NCI-H510A (cell line): ENCODE measurements at places on chromosomes 16 and 17.

- no peak for DNase-seq
Measured at GRCh38 chr17:11780621-11781020, 182.4 kb downstream of the DNAH9 start.

DNA sequence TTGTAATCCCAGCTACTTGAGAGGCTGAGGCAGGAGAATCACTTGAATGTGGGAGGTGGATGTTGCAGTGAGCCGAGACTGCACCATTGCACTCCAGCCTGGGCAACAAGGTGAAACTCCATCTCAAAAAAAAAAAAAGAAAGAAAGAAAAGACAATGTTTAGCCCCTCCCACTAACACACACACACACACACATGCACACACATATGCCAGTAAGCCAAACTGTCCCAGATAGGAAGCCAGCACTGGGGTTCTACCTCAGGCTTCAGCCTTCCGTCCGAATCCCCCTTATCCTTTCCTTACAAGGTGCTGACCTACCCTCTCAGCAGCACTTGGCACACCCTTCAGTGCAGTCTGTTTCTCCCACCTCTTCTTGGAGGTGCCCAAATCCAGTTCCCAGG is 8.7 kb upstream of the KCNH6 start:
- DNase-seq, result no peak

GRCh38 chr16:27314986-27315332 is 1.2 kb downstream of the IL4R start:
- no peak for DNase-seq

DNA sequence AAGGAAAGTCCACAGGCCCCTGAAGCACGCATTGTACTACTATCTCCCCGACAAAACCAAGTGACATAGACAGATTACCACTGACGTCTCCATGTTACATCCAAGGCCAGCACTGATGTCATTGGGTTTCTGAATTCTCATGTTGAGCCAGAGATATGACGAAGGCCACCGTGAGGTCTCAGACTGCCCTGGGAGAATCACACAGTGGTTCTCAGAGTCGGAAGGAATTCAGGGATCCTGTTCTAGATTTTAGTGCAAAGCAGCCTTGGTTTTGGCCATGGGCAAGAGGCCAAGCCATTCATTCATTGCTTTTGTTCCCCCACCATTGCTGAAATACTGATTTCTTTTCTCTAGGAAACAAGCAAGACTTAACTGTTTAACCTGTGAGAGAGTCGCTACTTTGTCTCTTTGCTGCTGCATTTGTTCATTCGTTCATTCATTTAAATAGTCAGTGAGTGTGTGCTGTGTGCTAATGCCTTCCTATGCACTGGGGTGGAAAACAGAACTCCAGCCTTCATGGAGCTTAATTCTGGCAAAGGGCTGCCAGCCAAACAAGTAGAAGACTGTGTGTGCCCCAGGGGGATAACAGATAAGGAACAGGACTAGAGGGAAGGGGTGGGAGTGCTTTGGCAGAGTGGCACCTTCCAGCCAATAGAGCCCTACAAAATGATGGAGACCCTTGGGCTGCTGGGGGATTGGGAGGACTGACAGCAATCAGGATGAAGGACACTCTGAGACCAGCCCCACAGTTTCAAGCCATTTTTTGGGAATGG is 222.3 kb downstream of the MSI2 start:
- DNase-seq, result no peak

DNA sequence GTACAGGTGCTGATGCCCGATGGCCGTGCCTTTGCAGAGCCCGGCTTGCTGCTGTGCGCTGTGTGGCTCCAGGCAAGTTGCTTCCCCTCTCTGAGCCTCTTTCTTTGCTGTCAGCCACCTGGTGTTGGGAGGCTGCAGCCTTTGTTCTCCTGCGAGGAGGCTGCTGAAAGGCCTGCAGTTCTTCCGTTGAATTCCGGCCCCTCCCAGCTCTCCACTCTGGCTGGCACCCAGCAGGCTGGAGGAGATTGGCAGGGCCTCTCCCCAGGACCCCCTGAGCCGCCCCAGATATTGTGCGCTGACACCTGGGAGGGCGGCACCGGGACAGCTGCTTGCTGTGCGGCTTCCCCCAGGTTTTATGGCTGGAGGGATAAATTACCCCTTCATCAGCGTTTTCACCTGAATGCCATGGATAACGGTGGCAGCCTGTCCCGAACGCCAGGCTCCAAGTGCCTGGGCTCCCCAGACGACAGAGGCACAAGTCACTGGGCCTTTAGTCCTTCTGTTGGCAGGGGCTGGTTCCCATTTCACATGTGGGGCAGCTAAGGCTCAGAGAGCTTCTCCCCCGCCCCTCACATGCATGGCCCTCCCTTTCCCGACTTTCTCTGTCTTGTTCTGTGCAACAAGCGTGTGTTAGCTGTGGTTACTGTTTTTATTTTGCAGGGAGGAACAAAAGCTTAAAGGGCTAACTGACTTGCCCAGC is 35.1 kb upstream of the GSE1 start:
- no peak for DNase-seq

DNA sequence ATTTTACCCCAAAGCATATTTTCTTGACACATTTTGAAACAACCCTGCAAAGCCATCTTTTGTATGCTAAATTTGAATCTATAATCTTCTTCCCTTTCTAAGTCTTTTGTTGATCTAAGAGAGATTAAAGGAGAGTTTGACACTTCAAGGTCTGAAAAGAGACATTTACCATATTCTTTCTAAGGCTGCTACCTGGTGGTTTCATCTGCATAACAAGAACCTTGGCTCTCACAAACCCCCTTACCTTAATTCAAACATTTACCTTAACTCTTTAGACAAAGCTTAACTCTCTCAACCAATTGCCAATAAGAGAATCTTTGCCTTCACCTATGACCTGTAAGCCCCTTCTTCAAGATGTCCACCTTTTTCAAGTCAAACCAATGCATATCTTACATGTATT is 1143.6 kb downstream of the CDH11 start:
- no peak for DNase-seq

DNA sequence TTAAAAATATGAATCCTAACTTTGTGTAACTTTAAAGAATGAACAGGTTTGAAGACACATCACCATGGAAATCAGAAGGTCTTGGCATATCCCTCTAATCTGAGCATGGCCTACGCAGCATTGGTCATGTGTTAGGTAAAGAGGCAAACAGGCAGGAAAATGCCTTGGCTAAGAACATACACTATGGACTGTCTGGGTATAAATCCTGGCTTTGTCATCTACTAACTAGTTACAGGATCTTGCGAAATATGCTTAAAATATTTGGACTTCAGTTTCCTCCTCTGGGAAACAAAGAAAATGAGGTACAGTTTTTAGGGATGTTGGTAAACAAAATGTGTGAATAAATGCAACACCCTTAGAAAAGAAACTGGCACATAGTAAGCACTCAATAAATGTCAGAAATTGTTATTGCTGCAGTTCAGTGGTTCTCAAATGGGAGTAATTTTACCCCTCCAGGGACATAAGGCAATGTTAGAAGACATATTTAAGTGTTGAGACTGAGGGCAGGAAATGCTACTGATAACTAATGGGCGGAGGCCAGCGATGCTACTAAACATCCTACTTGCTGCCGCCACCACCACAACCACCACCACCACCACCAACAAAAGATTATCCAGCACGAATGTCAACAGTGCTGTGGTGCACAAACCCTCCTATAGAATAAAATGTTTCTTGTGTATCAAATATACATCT is 770.8 kb upstream of the SOX9 start:
- DNase-seq, result no peak

DNA sequence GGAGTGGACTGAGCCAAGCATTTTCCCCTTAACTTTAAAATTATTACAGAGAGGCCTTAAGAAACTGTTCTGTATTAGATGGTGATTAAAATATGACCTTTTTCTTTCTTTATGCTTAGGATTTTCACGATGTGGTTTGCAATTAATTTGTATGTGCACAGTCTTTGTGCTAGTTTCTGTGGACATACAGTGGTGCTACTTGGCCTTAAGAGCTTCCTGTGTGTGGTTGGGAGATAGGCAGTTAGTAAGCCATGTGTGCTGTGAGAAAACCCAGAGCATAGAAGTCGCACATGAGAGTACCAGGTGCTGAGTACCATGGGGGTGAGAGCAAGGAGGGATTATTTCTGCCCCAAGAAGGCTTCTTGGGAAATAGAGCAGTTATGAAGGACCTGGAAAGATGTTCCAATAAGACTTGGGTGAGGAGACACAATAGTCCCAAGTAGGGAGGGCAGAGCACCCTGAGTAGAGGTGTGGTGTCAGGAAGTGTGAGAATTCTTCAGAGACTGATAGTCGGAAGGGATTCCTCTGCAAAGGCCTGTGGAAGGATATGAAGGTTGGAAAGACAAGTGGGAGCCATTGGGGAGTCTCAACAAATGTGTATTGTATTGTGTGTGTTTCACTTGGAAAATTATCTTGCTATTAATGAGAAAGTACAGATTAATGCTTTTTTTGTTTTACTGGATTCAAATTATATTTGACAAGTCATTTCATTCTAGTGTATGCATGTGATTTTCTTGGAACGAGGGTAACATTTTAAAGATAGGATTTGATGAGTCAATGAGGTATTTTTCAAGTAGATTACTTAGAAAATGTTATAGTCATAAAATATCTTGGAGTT is 239.9 kb downstream of the PRKCA start:
- DNase-seq, result no peak

DNA sequence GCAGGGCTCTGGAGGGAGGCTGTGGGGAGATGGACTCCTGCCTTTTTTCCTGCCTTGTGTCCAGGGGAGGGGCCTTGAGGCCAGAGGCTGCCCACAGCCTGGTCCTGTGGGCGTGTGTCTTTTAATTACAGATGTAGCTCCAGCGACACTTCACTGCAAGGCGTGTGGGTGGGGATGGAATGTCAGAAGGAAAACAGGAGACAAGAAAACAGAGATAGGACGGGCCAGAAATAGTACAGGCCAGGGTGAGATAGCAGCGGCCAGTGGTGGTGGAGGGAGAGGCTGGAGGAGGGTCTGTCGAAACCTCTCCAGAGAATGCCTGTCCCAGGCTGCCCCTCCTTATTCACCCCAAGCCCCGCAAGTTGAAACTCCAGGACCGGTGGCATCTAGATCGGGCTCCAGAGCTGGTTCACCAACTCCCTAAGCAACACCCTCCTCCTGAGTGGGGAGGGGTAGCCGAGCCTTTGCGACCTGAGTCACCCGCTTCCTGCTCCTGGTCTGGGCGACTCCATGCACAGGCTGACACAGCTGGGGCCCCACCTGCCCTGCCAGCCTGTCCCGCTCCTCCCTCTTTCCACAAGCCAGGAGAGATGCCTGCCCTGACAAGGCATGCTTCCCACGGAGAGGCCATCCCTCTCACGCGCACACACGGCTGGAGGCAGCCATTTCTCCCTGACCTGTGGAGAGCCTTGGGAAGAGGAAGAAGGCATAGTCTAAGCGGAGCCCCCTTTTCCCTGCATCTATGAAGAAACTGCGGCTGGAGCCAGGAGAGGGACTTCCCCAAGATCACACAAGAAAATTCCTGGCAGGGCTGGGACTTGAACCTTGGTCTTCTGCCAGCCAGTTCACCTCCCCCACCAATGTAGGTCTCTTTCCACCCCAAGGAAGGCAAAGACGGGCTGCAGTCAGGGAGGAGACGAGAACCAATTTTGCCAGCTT is 6.6 kb upstream of the JUP start:
- peak; percentile 67 for DNase-seq

GRCh38 chr16:89489040-89489897 is 1.1 kb downstream of the ANKRD11 start:
- DNase-seq, result no peak

DNA sequence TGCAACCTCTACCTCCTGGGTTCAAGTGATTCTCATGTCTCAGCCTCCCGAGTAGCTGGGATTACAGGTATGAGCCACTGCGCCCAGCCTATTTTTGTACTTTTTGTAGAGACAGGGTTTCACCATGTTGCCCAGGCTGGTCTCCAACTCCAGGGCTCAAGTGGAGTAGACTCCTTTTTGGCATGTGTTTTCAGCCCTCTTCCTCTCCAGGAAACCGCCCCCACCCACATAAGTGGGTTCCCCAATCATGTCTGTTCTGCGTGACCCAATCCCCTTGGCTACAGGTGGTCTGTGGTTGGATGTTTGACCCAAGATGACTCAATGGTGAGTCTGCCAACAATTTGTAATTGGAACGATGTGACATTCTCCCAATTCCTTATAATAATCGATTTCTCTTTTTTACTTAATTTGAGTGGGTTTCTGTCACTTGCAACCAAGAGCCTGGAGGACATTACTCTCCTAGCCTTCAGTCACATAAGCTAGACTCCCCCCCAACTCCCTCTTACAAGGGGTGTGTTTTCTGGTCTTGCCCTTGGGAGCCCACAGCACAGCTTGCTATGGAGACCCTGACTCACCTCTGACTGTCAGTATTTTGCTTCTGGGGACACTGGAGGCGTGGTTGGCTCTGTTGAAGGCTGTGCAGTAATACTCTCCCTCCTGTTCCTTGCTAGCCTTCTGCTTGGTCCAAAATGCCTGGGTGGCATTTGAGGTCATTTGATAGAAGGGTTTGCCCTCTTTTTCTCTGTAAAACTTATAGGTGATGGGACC is 34.9 kb downstream of the PECAM1 start:
- DNase-seq, result no peak

DNA sequence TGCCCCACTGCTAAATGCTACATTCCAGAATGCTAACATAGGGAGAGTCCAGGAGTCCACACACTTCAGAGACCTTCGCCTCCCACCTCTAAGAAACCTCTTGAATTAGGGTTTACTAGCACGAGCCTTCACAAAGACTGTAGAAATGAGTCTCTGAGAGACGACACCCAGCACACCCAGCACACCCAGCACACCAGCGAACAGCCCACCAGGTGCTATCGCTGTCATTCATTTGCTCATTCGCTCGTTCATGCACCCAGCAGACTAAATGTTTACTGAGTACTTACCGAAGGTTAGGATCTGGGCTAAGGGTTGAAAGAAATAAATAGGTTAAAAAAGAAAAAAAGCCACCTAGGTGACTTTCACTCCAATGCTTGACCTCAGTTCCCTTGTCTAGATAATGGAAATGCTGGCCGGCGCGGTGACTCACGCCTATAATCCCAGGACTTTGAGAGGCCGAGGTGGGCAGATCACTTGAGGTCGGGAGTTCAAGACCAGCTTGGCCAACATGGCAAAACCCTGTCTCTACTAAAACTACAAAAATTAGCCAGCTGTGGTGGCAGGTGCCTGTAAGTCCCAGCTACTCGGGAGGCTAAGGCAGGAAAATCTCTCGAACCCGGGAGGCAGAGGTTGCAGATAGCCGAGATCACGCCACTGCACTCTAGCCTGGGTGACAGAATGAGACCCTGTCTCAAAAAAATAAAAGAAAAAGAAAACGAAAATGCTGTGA is 100.8 kb downstream of the ADCY9 start:
- DNase-seq, result no peak

DNA sequence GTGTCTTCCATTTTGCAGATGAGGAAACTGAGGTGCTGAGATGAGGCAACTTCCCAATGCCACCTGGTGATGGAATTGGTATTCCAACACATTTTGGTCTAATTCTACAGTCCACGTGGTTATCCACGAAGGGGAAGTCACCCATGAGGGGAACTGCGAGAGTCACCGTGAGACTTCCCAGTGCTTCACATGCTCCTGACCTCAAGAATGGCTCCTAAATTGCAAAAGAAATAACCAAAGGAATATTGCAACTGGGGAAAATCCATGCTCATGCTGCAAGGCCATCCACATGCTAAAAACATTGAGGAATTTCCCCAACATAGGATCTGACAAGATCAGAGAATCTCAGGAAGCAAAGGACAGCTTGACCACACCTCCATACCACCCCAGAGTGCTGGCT is 153.9 kb downstream of the HS3ST3B1 start:
- DNase-seq, result no peak
